Esophagus muscularis mucosa (tissue), 4 donors: ENCODE measurements at places on chromosomes 3 and 15.

DNA sequence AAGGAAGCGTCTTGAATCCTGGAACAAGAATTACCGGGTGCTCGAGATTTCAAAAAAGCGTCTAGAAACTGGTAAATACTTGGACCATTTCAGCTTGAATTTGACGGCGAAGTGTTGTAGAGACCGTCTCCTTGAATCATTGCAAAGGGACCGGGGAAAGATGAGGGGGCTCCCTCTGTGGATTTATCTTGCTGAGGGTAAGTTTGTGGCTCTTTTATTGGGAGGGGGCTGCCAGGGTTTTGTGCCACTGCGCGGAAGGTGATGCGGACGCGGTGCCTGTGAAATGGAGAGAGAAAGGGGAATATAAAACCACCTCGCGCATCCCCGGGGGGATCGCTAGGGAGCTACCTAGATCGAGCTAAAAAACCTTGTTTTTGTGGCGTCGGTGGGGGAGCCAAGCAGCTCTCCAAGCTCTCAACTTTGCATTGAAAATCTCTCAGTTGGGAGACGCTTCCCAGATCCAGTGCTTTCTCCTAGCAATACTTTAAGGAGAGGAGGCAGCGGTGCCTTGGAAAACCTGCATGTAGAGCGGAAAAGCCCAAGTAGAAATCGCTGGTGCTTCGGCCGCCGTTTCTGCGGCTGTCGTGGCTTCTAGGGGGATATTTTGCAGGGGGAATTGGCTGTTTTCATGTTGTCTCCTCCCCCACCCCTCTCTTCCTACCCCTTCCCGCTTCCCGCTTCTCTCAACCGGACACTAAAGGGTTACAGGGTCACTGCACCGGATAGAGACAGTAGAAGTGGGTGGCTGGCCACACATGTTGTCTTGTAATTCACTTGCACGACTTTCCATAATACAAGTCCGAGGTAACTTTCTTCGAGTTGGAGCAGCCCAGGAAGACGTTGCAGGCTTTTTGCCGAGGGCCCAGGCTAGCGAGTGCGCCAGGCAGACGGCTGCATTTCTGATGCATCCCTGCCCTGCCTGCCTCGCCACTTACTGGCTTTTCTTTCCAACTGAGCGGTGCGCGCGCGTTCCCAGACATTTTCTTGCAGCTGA, 187.6 kb downstream of the NLGN1 start:
- DNase-seq, result no peak

- DNase-seq, result no peak
Observed at GRCh38 chr15:89812011-89812846, 2.4 kb downstream of the ANPEP start.

- DNase-seq, result no peak
Observed at GRCh38 chr3:152199102-152199840, 69.5 kb upstream of the MBNL1 start.

DNA sequence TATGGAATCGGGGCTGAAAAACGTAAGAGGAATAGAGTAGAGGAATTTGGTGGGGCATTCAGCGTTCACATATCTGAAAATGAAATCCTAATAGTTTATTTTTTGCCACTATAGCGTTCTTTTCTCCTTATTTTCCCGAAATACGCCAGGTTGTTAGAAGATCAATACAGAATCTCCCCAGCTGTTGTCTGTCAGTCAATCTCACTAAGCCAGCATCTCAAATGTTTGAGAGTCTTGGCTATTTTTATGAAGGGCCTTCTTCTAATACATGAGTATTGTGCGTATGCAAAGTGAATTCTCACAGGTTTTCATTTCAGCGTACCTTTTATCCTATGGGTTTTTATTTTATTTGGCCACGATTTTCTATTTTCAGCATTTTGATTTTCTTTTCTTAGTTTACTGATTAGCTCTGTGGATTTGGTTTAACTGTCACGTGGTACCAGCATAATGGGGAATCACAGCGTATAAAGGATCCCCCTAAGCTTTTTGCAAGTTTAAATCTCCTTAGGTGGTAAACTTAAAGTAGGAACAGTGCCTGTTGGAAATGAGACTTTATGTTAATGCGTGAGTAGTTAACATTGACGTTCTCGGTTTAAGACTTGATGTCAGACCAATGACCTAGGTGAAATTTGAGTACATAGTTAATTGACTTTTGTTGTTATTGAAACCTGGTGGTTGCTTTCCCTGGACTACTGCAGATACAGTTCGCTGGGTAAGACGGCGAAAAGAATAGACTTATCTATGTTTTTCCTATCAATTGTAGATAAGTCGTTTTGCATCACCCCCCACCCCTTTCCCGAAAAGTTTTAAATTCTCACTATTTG, 1.3 kb downstream of the FXR1 start:
- no peak for DNase-seq

GRCh38 chr3:136093771-136094170, 102.4 kb downstream of the MSL2 start:
- DNase-seq, result no peak

DNA sequence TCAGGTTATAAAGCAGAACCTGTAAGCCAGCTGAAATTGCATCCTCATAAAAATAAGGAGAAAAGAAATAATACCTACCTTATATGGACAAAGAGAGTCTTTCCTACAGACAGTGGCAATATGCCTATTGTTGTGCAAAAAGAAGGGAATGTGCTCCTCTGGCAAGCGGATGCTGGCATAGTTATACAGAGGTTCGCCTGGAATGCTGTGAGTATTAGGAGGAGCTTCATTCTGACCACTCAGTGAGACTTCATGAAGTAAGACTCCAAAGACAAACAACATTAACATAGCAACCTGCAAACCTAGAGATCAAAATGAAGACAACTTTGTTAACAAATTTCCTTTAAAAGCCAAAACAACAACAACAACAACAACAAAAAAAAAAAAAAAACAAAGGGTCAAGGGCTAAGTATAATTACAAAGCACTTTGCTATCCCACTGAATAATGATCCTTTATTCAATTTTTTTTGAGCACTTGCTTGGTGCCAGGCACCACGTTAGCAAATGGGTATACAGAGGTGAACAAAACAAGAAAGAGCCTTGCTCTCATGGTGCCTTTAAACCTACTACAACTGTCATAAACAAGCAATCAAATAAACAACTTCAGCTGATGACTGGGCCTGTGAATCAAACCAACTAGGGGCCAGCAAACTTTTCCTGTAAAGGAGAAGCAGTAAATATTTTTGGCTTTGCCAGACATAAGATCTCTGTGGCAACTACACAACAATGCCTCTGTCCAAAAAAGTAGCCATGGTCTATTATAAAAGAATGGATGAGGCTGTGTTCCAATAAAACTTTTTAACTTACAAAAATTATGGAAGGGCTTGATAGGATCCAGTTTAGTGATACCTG, 3.7 kb downstream of the EOGT start:
- DNase-seq, result no peak

- DNase-seq, result no peak
Observed at GRCh38 chr3:192514754-192515663, 212.3 kb downstream of the FGF12 start.

DNA sequence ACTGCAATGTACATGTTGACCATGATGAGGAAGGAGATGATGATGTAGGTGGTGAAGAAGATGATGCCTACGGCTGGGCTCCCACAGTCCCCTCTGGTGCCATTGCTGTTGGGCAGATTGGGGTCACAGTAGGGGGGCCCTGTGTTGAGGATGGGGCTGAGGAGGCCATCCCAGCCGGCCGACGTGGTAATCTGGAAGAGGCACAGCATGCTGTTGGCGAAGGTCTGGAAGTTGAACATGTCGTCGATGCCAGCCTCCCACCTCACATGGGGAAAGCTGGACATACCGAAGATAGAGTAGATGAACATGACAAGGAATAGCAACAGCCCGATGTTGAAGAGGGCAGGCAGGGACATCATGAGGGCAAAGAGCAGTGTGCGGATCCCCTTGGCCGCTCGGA, 48.6 kb upstream of the SCN5A start:
- peak; percentile 75 for DNase-seq

DNA sequence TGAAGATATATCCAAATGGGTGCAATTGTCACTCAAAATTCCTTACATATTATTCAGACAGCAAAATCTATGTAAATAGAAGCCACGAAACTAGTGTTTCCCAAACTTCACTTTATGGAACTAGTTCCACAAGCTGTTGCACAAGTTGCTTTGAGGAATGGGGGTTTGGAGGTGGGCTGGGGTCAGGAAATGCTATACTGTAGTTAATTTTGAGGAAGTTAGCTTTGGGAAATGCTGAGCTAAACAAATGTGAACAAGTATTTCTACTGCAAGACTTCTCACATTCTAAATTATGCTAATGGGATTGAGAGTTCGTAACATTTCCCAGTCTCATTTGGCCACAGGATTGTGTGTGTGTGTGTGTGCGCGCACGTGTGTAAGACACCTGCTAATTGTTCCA, 28.7 kb upstream of the SAMMSON start:
- no peak for DNase-seq

DNA sequence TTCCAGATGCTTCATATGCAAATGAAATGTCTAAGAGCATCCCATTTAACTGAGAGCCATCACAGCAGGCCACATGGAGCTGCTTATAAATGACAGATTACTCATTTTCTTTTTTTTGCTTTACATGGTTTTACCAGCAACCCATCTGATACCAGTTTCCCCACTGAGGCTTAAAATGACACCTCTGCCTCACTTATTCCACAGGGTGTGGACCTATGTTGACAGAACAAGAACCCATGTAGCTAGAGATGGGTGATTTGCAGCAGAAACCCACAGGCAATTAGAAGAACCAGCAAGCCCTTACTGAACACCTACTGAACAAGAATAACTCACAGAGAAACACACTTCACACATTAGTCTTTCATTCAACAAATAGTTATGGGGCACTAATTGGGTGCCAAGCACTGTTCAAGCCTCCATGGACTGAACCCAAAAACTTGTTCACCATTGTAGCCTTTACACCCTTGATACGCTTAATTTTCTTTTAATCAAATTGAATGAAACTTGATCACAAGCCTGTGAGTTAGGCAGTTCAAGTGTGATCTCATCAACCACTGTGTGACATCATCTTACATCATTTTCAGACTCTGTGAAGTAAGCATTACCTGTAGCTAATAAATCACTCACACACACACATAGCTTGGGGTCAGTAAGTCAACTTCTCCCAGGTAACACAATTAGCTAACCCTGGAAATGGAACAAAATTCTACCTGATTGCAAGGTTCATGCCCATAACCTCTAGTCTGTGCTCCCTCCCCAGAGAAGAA, 45.4 kb downstream of the MAGI1 start:
- DNase-seq, result no peak

- no peak for DNase-seq
Observed at GRCh38 chr15:38307251-38307650, 54.6 kb downstream of the SPRED1 start.

GRCh38 chr15:76991741-76992645, 2.9 kb upstream of the PSTPIP1 start:
- no peak for DNase-seq

GRCh38 chr3:184616436-184616835, 54.9 kb downstream of the EPHB3 start:
- DNase-seq, result no peak

GRCh38 chr3:15782429-15782828, 15.3 kb downstream of the ANKRD28 start:
- no peak for DNase-seq

DNA sequence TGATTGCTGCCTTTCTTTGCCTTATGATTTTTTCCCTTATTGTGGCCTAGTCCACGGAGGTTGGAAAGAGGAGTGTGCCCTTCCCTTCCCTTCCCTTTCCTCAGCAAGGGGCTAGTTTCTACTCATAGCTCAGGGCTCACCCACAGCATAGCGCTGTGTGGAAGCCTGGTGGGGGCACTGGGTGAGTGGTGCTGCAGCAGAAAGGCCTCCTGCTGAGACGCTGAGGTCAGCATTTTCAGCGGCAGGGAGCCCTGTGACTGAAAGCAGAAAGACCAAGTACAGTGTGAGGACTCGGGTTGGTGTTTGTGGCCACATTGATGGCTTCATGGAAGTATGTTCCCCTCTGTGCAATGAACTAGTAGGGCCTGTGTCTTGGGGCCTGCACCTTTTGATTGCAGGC, 21.9 kb downstream of the CACNA1D start:
- DNase-seq, result no peak

DNA sequence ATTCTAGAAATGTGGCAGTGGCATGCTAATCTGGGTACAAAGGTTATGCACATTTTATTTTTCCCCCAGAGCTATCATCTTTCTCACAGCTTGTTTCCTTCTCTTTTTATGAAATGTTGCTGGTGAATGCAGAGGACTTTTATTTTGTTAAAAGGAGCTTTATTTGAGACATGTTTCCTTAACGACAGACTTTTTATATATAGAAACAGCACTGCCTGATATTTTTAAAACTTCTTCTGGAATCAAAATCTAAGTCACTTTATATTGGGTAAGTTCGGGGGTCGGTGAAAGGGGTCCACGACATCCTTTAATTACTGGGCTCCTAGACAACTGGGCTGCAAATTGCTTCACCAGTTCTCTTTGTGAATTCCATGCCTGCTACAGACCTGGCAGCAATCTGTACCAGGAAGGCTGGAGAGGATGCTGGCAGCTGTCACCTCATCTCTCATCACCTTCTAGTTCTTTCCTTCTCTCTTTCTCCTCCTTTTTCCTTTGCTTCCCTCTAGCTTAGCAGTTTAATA, 464.7 kb downstream of the PDCD6IP start:
- DNase-seq, result no peak

DNA sequence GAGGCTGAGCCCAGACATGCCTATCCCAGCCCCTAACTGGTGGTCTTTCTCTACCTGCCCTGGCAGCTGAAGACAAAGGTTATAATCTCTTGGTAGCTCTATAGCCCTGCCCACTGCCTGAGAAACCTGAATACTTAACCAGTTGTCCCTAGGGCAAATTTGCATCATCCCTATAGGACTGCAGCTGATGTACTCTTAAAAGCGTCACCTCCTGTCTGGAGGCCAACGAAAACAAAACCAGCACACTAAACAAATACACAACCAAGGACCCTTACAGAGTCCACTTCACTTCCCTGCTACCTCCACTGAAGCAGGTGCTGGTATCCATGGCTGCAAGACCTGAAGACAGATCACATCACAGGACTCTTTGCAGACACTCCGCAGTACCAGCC, 98.0 kb downstream of the KCNAB1 start:
- DNase-seq, result no peak

- no peak for DNase-seq
Observed at GRCh38 chr3:143902210-143902609, 53.9 kb upstream of the SLC9A9 start.

DNA sequence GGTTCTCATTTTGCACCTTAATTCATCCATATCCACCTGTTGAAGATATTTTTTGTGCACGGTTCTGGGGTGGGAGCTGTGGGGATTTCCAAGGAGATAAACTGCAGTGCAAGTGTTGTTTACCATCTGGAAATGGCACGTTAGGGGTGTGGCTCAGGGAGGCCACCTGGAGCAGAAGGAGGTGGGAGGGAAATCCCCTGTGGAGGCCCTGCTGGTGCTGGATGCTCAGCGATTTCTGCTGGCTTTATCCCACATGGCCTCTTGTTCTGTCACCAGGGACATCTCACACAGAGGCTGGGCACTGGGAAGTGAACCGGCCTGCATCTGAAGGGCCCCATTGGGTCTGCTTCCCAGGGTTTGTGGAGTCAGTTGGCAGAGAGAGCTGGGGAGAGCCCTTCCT, 24.3 kb downstream of the TRPM1 start:
- DNase-seq, result no peak

- no peak for DNase-seq
Observed at GRCh38 chr3:78277801-78278200, 1237.9 kb downstream of the ROBO2 start.

GRCh38 chr3:196067439-196067838, 14.5 kb downstream of the TFRC start:
- no peak for DNase-seq
